Astrocyte of the hippocampus (primary cell): ENCODE measurements at places on chromosomes 5 and 9.

GRCh38 chr5:111550282-111551020, 38.1 kb upstream of the STARD4 start:
- peak; percentile 94 for DNase-seq

DNA sequence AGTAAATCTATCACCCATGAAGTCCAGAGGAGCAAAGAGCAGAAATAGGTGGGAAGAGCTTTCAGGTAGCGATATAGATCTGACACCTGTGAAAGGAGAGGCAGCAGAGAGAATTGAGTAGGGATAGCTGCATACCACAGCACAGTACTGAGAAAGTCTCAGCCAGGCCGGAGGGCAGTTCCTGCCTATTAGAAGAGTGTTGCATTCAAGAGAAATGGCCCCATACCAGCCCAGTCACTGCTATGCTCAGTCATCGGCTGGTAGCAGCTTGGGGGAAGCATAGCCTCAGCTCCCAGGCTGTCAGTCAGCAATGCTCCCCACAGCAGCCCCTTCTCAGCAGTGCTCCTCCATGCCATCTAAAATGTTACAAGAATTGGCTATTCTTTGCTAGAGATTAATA, 285.1 kb upstream of the CDH6 start:
- DNase-seq = peak; percentile 54

DNA sequence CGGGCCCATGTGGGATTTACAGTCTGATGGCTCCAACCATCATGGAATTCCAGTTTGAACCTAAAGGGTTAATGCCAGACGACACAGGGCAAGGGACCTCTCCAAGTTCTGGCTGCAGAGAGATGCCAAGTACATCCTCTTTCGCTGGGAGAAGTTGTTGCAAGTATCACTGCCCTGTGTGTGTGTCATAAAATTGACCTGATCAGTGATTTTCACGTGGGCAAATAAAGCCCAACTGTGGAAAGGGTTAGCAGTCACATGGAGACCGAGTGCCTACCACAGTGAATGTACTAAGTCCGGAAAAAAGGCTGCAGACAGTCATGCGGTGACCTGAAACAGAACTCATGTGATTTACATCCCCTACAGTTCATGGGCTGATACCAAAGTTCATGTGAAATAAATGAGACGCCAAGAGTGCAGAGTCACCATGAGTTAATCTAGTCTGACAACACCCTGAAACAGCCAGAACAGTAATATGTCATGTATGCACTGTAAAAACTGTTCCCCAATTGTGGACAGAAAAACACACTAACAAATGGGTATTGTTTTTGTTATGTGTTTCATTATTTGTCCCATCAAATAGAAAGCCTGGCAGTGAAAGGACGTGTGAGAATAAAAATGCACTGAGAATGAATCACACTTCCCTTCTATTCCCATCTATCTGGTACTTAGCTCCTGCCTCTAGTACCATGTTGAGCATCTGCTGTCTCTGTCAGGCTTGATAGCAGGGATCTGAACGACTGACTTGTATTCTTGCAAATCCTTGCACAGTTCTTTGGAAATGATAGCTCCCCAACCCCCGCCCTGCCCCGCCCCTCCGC, 115.7 kb downstream of the SUSD1 start:
- peak; percentile 65 for DNase-seq

- peak; percentile 53 for DNase-seq
Measured at GRCh38 chr5:80755626-80756025, 100.8 kb upstream of the DHFR start.

DNA sequence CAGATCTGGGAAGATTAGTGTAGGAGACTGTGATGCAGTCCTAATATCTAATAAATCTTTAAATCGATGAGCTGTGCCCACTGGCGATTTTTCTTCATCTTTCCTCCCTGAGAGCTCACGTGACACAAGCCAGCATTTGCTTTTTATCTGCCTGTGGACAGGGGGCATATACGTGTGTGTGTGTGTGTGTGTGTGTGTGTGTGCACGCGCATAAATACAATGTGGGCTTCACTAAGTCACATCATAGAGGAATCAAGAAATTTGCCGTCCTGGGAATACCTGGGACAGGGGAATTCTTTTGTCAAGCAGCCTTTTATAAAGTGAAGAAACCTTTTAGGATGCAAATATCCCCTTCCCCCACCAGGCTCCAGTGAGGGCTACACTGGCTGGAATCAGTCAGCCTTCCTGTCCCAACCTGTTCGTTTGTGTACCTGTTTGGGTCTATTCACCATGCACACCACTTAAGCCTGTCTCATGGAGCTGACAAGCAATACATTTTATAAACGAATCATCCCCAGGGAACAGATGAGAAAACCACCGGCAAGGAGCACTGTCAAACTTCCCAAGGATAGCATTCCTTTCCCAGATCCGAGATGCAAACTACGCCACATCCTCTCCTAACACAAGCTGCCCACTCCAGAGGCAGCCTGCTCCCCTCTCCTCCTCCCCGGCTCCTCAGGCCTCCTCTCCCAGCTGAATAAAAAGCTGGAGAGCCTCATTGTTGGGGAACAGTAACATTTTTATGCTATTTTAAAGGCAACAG, 2.7 kb downstream of the EPB41L4B start:
- DNase-seq = peak; percentile 26

DNA sequence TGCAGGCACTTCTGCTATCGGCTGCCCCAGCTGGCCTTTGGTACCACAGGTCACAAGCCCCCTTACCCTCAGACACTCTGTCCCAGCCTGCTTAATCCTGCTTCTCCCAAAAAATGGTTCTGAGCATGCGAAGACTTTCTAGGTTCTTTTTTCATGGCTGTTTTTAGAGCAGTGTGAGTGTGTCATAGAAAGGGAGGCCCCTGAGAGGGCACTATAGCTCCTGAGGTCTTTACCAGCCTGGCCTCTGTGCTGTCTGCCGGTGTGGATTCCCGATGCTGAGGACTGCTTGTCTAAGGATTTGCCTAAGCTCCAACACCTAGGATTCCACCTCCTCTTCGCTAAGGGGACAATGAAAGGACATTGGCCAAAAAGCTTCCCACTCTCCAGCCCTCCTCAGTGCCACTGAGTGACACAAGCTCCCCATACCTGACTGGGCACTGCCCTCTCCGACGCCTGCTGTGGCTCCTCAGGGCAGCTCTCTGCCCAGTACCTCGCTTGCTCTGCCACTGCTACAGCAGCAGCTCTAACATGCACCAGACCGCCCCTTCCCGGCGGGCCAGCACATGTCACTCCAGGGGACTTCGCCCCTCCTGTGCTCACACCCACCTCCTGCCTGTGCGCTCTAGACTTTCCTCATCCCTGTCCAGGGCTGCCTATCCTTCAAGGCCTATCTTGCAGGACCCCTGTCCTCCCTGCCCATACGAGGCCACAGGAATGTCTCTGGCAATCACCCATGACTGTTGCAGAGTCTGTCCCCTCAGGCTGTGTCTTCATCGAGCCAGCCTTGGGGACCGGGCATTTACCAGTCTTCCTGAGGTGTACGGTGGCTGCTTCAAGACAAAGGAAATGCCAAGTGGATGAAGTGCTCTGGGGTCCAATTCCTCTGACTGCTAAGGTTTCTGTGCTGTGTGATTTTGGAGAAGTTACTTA, 21.0 kb downstream of the MACROH2A1 start:
- peak; percentile 42 for DNase-seq

GRCh38 chr5:69334793-69335268, 2.2 kb upstream of the CCDC125 start:
- peak; percentile 93 for DNase-seq

GRCh38 chr9:74016004-74016403, 481.1 kb upstream of the RORB start:
- no peak for DNase-seq

GRCh38 chr5:145750199-145750598, 84.9 kb downstream of the PRELID2 start:
- DNase-seq = no peak

DNA sequence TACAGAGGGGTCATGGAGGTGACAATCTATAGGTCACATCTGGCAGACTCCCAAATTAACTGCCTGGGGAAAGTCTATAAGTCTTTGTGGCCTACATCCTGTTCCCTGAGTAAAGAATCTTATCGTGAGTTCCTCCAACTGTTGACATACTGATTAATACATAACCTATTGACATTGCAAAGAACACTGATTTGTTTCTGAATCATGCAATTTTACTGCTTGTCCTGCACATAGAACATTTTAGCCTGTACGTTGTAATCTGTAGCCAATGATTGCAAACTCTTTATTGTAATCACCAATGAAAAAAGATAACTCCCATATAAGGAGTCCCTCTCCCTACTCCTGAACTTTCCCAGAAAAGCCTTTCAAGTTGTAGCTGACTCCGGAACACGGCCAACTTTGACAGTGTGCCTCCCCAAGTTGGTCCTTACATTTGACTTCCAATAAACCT, 18.8 kb upstream of the OR2K2 start:
- no peak for DNase-seq

DNA sequence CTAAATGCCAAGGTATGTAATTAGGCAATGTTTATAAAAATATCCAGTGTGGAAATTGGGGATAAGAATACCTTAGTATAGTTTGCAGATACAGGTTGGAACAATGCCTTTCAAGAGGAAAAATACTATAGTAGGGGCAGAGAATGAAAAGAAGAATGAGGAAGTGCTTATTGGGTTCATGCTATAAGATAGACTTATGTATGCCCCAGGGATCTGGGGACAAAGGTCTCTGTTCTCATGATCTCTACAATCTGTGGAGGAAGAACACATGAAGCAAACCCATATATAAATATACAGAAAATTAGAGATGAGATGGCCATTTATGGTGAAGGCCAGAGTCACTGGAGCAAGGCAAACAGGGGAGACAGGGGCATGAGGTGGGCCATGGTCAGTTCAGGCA, 106.5 kb upstream of the DAB2 start:
- no peak for DNase-seq

- no peak for DNase-seq
Measured at GRCh38 chr5:116032991-116033390, 719 bp downstream of the ARL14EPL start.
